Adrenal gland (tissue), 19 donors: ENCODE measurements at places on chromosomes 7 and 10.

DNA sequence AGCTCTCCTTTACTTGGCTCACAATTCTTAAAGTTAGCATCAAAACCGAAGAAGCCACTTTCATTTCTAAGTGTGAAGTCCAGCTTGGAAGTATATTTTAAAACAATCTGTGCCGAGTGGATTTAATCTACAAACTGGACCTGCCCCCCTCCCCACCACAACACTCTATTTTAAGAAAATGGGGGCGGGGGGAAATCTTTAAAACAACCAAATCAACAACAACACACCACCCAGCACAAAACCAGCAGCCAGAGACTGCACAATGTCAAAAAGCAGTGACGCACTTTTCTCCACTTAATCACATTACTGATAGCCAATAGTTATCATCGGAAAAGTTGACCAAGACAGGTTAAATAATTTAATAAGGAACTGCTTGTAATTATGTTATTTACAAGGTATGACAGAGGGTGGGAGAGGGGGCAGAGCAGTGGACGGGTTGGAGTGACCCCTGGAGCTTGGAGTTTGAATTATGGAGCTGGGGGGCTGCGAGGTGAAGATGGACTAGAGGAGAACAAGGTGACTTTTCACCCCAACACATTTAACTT, 2.8 kb downstream of the EBF3 start:
- no peak for DNase-seq

DNA sequence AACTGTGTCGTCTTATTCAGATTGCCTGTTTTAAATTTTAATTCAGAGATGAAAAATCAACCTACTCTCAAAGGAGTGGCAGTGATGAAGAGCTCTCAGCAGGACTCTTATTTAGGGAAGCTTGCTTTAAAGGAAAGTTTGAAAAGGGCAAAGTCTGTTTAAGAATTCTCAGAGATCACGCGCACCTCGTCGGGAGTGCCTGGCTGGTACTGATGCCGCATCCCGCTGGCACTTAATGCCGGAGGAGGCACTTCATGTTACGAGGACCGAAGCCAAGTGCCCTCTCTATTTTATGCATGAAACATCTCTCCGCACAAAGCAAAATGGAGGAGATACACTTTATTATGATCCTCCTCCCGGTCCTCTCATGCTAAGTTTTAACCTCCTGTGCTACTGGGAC, 71.1 kb upstream of the INSYN2A start:
- DNase-seq, result no peak

DNA sequence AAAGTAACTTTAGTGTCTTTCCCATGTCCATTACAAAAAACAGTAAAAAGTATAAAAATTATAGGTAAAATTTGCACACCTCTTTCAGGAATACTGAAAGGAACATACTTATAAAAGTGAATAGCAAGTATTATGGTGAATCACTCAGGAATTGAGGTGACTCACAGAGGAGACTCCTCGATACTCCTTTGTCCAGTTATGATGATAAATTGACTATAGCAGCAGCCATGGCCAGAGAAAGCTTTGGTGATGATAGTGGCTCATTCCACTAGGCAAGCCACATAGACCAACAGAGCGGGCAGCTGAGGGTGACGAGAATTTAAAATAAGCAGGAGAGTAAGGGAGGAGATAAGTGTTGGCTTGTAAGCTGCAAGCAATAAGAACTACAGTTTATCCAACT, 1231.1 kb upstream of the CELF2 start:
- no peak for DNase-seq

GRCh38 chr10:95214793-95215192, 20.8 kb downstream of the ACSM6 start:
- DNase-seq, result no peak

DNA sequence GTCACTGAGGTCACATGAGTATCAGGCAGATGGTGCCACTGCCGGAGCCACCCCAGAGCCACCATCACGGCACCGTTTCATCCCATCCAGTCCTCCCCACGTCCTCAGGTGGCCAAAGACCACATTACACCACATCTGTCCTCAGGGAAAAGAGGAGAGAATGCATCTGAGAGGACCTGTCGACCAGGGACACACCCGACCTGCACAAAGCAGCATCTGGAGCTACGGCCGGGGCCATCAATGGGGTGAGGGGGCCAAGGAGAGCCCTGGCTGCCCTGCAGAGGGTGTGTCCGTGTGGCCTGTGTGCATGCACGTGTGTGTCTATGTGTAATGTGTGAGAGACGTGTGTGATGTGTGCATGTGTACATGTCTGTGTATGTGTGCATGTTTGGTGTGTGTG, 480.6 kb downstream of the DNAJB6 start:
- DNase-seq, result no peak

DNA sequence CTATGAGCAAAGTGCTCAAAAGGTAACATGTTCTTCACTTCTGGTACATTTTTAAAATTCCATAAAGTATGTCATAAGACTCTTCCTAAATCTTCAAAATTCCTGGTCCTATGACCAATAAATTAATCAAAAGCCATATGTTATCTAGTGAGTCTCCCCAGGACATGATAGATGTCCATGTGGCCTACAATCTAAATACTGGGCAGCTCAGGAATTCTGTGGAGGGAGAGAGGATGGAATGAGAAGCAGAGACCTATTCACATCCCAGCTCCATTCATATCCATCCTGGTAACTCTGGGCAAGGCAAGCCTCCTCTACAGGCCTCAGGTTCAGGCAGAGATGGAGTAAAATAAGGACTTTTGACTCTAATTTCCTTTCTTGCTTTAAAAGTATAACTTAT, 224.8 kb downstream of the MTERF1 start:
- DNase-seq, result no peak

GRCh38 chr10:97363071-97363470, 28.5 kb upstream of the FRAT2 start:
- no peak for DNase-seq

GRCh38 chr7:159091041-159091440, 53.6 kb downstream of the VIPR2 start:
- DNase-seq, result no peak

GRCh38 chr10:38025283-38025682, 14.8 kb downstream of the ZNF33A start:
- no peak for DNase-seq
